ENCODE measurements at places on chromosomes 5 and 9.
A peak's percentile ranks its signal among the peaks of the same experiment; 100 is the strongest.

- DNase-seq: no peak
Observed at GRCh38 chr5:168513861-168514428, 15.2 kb upstream of the FBLL1 start.

DNA sequence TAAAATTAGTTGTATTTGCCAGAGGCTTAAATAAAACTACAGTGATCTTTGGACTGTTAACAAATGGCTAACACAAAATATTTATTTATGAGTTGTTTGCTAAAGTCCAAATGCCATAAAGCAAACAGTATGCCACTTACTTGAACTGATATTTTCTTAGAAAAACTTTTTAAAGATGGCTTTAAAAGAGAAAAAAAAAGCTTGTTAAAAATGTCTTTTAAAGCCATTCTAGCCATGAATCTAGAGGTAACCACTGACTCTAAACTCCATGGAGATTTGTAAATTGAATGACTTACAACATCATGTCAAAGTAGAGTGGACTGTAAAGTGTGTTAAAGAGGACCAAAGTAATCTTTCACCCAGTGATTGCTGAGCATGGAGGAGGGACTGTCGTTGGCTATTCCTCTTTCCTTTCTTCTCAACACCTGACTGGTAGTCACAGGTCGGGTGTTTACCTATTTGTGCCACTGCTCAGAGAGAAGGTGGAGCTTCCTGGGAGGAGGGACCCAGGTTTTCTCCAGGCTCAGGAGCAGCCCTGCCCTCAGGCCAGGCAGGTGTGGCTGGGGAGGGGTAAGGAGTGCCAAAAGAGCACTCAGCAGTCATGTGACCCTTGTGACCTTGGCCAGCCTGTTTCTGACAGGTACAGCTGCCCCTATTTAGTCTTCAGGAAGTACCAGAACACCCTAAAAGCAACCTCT lies 69.1 kb upstream of the TJP2 start:
- DNase-seq: no peak

GRCh38 chr9:133932633-133933032 lies 59.5 kb downstream of the VAV2 start:
- DNase-seq: no peak

DNA sequence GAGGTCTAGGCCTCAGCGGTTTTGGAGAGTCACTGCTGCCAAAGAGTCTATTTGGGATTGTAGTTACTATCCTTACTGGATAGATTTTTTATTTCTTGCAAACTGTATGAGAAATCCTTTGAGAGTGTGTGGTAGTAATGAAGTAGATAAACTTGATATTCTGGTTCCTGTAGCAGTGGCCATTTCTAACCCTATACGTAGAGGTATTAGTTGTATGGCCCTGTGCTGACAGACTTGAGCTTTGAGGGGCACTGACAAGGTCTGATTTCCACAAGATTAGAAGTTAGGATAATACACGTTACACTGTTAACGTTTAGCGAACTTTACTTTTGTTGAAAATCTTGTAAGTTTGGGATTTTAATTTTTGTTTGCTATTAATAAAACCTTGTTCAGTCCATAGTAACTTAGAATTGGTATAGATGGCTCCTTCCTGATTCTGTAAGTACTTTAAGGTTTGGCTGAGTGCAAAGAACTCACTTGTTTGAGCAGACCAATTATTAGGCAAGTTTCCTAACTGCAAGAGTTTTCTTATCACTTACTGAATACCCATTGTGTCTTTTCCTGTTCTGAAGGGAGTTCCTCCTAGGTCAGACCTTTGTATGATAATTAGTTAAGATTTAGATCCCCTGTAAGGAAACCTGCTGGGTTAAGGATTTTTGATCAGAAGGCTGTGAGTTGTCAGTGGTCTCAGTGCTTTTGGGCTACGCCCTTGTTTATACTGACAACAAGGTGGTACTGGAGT lies 31.4 kb downstream of the GCNT1 start:
- DNase-seq: no peak

- DNase-seq: peak; percentile 65
Observed at GRCh38 chr9:130328349-130328801, 62.8 kb downstream of the HMCN2 start.

- DNase-seq: no peak
Observed at GRCh38 chr9:79489261-79490000, 82.3 kb upstream of the TLE4 start.

GRCh38 chr5:150658121-150658520 lies 2.9 kb upstream of the MYOZ3 start:
- no peak for DNase-seq

DNA sequence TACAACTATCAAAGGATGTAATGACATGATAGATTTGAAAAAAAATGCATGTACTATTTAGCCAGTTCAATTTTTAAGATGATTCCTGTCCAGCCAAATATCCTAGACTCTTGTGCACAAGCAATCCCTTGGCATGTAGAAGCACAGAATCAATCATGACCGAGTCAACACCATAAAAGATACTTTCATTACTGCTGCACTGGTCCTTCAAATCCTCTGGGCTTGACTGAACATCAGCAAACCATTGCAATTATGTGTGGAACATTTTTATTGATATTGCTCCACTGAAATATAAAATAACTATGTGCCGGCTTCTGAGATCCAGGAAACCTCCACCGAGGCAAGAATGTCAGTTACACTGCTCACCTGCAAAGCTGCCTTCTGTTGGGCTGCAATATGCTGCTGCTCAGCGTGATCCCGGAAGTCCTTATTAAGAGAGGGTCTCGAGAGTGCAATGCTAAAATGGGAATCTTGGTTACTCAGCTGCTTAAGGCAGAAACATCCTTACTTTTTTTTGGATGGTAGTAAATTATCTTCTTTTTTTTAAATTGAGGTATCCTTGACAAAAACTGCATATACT lies 28.7 kb downstream of the INIP start:
- DNase-seq: no peak

- no peak for DNase-seq
Observed at GRCh38 chr5:163360656-163361055, 76.7 kb upstream of the CCNG1 start.

GRCh38 chr5:170154297-170154696 lies 48.6 kb downstream of the FOXI1 start:
- no peak for DNase-seq

GRCh38 chr9:93477397-93477796 lies 24.0 kb upstream of the FAM120AOS start:
- no peak for DNase-seq

GRCh38 chr5:147853372-147853987 lies 22.0 kb upstream of the SPINK1 start:
- DNase-seq: no peak

DNA sequence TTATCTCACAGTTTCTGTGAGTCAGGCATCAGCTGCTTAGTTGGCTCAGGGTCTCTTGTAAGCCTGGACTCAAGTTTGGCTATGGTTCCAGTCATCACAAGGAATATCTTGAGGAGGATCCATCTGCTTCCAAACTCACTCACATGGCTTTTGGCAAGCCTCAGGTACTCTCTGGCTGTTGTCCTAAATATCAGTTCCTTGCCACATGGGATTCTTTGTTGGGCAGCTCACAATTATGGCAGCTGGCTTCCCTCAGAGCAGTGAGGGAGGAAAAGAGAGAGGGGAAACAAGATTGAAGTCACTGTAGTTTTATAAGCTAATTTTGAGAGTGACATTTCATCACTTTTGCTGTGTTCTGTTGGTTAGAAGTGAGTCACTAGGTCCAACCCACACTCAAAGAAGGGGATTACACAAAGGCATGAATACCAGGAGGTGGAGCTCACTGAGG lies 144.5 kb downstream of the GCNT1 start:
- DNase-seq: no peak

DNA sequence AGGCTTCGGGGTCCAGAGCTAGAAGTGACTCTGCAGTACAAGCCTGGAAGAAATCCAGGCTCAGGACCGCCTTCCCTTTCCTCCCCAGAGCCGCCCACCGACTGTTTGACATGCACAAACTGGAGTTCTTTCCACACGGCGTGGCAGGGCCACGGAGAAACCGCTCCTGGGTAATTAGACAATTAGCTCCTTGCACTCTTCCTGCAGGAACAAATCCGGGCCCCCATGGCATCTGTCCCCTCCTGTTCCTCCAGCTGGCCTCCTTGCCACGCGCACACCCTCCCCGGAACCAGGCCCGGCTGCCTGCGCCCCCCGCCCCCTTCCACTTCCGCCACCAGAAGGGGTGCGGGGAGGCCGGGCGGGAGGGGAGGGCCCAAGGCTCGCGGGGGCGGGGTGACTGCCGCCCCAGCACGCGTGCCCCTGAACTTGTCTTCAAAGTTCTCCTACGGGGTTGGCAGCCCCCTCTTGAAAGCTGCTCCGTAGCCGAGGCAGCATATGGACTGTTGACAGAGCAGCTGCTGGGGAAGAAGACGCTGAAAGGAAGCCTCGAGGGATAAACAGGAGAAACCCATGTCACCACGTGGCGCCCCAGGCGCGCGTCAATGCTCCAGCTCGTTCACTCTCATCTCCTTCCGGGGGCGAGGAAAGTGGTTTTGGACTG lies 74.3 kb downstream of the SEC61B start:
- peak; percentile 90 for DNase-seq

DNA sequence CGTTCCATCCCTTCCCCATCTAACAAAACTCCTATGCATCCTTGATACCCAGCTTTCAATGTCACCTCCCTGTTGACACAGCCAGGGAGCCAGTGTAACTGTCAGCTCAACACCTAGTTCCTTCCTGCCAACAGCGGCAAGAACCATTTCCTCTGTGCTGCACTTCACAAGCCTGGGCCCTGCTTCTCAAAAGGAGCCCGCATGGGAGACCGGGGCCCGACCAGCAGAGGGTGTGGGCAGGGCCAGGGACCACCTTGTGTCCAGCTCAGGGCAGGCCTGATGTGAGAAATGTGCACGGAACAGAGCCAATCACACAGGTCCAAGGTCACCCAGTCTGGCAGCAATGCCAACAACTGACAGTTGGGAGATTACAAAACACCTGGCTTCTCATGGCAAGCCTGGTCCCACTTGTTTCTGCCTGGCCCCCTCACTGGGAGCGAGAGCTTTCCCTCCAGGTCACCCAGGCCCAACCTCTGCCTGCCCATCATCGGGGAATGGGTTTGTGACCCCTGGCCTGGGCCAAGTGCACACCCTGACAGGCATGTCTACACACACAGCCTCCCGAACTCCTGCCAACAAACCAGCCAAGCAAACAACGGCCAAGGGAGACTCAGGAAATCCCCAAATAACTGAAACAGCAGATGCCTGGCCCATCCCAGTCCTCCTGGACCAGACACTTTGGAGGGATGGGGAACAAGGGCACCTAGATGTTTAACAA lies 3.1 kb downstream of the RNF44 start:
- DNase-seq: no peak

DNA sequence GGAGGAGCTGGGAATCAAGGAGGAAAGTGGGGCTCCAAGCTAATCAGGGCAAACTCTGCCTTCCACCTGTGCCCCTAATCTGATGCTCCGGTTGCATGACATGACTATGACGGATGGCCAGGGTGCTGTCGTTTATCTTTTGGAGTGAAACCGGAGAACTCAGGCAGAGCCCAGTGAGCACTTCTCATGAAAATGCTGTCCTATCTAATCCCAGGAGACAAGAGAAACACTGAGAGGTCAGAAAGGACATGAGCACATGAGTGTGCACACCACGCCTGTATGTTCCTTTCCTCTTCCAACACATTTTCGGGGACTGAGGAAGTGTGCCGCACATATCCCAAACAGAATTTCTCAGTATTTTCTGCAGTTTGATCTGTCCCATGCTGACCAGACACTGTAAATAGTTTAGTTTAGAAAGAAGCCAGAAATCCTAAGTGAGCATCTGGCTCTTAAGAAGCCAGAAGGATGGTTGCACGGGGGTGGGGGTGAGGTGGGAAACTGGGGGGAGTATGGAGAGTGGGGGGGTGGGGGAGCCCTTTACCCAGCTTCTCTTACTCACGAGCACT lies 217.1 kb downstream of the TSSK1B start:
- DNase-seq: peak; percentile 35

- no peak for DNase-seq
Observed at GRCh38 chr9:91790917-91791316, 159.1 kb downstream of the ROR2 start.

DNA sequence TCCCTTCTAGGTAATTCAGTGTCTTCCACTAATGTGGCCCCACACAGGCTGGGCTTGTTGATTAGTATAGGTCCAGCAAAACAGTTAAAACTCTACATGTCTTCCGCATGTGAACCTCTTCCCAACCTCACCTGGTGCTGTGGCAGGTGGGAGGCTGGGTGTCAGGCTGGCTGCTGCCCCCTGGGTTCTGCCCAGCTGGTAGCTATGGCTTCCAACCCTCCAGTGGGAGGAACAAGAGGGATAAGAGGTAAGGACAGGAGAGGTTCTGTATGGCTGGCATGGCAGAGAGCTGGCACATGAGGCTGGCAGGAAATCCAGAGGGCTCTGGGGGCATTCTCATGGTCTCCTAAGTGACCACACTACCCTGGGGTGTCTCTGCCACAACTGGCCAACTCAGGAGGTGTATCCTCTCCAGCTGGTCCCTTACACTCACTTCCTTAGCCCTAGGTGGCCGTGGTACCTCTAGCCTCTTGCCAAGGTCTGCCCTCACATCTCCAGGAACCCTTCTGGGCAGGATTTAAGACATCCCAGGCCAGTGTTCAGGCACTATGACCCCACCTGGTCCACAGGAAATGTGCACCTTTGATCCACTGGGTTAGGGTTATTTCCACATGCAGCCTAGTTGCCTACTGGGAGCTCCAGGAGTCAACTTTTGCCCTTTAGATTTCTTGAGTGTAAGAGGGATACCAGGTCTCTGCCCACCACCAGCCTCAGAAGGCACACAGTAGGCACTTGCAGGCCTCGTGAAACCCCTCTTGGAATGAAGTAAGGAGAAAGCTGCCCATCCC lies 41.7 kb downstream of the AHRR start:
- DNase-seq: no peak

GRCh38 chr9:116653348-116654058 lies 33.6 kb upstream of the TRIM32 start:
- no peak for DNase-seq

- DNase-seq: no peak
Observed at GRCh38 chr5:135371622-135372232, 27.3 kb downstream of the MACROH2A1 start.

- DNase-seq: no peak
Observed at GRCh38 chr5:1666812-1667588, 132.6 kb downstream of the MRPL36 start.

- no peak for DNase-seq
Observed at GRCh38 chr5:75648712-75649111, 37.5 kb downstream of the ANKDD1B start.

DNA sequence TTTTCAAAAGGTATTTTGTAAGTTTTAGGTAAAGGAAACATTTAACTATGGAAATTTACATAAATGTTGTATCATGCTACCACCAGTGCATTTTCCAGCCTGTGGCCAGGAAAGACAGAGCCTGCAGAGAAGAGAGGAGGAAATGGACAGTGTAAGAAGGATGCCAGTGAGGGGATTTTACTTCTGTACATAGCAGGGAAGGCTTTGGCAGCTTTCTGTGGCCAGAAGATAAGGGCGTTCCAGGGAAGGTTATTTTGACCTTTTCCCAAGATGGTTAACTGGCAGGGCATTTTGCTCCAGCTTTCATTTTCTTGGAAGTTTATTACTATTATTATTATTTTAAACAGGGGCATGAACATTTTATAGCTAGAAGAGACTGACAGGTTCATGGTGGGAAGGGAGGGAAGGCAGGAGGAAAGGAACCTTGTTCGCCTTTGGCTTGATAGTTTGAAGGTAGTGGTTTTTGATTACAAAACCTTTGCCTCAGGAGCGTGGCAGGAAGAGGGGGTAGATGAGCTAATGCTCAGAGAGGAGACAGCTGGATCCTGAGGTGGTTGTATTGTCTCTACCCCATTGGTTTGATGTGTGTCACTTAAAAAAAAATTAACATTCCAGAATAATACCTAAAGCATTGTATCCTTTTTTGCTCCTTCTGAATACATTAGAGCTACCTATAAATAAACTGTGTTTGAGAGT lies 4.1 kb downstream of the ISOC1 start:
- no peak for DNase-seq
